ENCODE measurements at places on chromosomes 13 and 19.

DNA sequence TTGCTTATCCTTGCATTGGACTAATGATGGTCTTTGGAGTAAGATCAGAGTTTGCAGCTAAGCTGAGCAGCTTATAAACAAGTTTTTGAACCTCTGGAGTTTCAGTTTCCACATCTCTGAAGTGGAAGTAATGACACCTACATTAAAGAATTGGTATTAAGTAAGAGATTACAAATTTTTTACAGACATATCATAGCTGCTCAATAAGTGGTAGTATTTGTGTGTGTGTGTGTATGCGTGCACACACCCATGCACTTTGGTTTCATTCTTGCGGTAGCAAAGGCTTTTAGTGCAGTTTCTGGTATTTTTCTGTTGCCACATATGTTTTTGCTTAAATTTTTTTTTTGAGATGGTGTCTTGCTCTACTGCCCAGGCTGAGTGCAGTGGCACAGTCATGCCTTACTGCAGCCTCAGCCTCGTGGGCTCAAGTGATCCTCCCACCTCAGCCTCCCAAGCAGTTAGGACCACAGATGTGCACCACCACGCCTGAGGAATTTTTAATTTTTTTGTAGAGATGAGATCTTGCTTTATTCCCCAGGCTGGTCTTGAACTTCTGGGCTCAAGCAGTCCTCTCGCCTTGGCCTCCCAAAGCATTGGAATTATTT lies 4.5 kb downstream of the NAA16 start:
- no peak for DNase-seq

GRCh38 chr19:39158646-39159260 lies 33.2 kb downstream of the PAK4 start:
- no peak for DNase-seq

GRCh38 chr13:27038323-27038722 lies 133.3 kb downstream of the USP12 start:
- no peak for DNase-seq

DNA sequence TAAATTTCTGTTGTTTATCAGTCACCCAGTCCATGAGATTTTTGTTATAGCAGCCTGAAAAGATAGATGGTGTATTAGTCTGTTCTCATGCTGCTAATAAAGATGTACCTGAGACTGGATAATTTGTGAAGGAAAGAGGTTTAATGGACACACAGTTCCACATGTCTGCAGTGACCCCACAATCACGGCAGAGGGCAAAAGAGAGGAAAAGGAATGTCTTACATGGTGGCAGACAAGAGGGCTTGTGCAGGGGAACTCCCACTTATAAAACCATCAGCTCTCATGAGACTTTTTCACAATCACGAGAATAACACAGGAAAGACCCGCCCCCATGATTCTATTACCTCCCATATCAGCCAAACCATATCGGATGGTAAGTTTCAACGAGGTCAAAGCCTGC lies 309.2 kb downstream of the LIG4 start:
- DNase-seq, result no peak

- no peak for DNase-seq
These were observed at the start of gene FCGBP for GRCh38 chr19:39934584-39935363. Gene FCGBP, minus strand, starts transcription at chr19:39934634.

GRCh38 chr13:80312012-80312704 lies 28.8 kb downstream of the SPRY2 start:
- no peak for DNase-seq

DNA sequence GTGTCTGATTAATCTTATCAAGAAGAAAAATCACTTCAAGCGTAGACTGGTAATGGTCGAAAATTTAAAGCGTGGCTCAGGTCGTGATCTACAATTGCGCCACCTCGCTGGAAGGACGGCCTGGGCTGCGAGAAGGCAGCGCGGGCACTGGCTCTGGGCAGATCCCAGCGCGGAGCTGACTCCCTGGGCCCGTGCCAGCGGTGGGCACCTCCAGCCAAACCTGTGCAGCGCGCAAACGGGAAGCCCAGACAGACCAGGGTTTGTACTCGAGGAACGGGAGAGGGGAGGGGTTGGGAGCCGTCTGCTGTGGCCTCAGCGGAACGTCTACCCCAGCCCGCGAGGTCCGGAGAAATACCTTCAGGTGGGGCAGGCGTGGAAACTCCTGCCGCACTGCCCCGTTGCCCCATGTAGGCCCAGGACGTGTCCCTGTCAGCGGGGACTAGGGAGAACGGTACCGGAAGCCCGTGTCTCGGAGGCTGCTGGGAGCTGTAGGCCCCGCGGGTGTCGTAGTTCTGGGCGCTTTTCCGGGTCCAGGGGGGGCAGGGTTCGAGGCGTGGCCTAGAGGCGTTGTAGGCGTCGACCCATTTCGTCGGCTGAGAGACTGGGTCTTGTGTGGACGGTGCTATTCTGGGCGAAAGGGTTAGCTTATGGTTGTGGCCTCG lies 21.1 kb downstream of the ZNF274 start:
- no peak for DNase-seq

- no peak for DNase-seq
These were observed 49.1 kb downstream of the LMO7 start for GRCh38 chr13:75685239-75685697.

DNA sequence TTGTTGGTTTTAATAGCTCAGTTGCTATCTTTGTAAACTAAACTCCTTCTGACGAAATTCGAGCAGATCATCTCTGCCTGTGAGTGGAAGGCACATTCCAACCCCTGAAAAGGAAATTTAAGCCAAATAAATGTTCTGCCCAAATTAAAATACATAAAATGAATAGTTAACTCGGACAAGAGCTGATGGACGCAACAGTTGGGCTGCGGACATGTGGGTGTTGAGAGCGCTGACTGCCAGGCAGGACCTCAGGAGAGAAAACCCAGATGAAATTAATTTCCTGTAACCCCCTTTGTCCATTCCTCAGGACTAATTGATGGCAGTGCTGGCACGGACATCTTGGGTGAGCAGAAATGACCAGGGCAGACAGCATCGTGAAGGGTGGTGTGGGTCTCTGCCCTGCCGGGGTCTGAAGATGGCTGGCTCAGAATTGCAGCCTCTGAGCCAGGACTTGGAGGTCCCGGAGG lies 86.5 kb downstream of the TSHZ3 start:
- no peak for DNase-seq

DNA sequence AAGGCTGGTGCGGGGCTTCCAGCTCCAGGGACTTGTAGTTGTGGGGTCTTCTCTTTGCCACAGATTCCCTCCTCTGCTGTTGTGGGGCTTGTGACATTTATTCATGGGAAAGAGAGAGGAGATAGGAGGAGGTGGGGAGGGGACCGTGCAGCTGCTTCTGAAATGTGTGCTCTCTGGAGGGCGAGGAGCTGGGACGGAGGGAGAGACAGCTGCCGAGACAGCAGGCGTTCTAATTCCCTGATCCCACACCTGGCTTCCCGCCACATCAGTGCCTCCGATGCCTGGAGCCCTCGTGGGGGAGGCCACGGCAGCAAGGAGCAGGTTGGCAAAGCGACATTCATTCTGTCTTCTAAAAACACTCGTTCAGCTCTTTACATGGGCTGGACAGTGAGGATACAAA lies 164.4 kb downstream of the USP12 start:
- DNase-seq, result peak; percentile 48

- DNase-seq, result no peak
These were observed 13.5 kb upstream of the PRR19 start for GRCh38 chr19:42288387-42288786.

GRCh38 chr13:76769271-76769791 lies 116.9 kb downstream of the KCTD12 start:
- no peak for DNase-seq

DNA sequence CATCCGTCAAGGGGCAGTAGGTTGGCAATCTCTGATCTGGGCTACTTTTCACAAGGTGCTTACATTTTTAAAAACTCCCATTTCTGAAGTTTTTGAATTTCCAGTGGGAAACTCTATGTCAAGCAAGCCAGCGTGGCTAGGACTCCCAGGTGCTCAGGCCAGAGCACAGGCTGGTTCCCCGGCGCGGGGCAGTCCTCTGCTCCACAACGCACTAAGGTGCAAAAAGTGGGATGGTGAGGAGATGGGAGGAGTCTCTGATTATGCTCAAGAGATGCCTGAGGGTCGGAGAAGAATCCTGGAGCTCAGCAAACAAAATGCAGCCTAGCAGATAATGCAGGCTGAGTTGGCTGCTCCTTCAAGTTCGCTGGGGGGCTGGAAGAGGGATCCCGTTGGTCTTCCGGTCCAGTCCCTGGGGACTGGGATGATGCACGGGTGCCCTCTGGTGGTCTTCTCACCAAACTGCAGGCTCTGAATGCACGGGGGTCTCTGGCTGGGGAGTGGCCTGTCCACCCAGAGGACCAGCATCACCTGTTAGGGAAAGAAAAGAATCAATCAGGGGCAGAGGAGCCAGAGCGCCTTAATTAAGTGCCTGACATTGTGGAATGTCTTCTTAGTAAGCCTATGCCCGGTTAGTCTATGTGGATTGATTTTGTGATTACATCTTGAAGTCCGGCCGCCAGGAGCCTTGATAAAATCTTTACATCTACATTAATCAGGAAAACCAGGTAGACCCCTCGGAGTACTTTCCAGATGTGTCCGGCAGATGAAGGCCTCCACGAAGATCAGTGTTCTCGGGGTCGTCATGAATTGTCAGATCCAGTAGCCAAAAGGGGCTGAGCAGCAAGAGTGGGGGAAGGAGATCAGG lies 244.4 kb upstream of the MAB21L1 start:
- peak; percentile 9 for DNase-seq

GRCh38 chr13:74816737-74817136 lies 665.2 kb downstream of the TBC1D4 start:
- DNase-seq, result no peak

DNA sequence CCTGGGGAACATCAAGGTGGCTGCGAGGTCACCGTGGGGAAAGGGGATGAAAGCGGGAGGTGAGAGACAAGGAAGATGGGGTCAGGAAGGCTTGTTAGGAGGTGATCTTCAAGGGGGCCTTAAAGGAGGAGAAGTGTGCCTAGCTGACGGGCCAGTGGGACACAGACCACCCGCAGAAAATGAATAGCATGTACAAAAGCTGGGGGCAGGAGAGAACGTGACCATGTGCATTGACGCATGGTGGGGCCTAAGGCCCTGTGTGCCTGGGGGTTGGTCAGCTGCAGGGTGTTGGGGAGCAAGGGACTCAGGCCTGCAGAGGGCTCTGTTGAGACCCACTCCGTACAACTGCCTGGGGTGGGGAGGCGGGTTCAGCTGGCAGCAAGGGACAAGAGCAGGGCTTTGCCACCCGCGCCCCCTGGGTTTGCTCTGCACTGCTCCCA lies 5.9 kb downstream of the RAB8A start:
- no peak for DNase-seq

GRCh38 chr19:29812080-29812880 lies 489 bp downstream of the CCNE1 start:
- DNase-seq, result no peak

- no peak for DNase-seq
These were observed 6.3 kb downstream of the PMIS2 start for GRCh38 chr19:35592226-35592625.

DNA sequence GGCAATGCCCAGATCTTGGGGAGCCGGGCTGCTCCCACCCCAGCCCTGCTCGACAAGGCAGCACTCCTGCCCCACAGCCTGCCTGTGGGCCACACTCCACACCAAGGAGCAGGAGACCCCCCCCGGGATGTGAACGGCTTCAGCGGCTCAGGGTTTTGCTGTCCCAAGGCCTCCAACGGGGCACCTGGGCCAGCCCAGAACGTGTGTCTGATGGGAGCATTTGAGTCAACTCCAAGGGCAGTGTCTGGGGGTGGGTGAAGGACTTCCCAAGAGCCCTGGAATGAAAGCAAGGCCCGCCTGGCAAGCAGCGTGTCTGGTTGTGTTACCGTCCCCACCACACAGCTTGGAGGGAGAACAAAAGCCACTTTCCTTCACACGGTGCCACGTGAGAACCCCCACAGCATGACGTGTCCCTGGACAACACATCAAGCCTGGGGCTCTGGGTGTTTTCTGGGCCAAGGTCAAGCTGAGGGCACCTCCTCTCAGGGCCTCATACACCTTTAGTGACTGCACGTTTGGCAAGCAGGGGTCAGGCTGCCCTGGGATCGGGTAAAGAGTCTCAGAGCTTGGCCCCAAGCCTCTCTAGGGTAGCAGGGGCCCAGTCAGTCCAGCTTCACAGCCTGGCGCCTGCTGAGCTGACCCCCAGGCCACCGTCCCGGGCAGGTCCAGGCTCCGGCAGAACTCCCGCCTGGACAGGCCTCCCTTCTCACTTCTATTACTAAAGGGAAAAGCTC lies 6.0 kb downstream of the C13orf46 start:
- DNase-seq, result no peak

DNA sequence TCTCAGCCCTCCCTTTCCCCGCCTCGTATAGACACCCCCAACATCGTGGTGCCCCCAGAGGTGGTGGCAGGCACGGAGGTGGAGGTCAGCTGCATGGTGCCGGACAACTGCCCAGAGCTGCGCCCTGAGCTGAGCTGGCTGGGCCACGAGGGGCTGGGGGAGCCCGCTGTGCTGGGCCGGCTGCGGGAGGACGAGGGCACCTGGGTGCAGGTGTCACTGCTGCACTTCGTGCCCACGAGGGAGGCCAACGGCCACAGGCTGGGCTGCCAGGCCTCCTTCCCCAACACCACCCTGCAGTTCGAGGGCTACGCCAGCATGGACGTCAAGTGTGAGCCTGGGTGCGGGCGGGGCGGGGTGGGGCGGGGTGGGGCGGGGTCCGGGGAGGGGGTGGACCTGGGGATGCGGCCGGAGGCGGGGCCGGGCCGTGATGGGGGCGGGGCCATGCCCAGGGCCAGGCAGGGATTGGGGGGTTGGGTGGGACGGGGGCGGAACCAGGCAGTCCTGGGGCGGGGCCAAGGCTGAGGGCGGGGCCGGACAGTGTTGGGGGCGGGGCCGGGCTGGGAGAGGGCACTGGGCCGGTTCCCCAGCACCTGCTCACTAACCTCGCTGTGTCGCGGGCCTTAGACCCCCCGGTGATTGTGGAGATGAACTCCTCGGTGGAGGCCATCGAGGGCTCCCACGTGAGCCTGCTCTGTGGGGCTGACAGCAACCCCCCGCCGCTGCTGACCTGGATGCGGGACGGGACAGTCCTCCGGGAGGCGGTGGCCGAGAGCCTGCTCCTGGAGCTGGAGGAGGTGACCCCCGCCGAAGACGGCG lies 7.8 kb downstream of the MAG start:
- DNase-seq, result peak; percentile 38

DNA sequence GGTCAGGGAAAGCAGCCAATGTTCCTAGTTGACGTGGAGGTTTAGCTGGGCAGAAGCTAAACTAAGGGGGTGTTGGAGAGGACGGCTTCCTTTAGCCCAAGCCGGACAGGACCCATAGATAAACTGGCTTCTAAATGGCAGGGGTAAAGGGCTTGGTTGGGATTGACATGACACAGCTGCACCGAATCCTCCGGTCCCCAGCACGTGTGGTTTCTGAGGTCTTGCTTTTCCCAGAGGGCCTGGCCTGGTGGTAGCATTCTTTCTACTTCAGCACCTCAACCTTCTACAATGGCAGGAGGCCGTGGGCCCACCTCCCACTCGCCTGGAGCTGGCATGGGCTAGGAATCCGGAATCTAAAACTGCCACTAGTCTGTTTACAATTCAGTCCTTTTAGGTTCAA lies 163.0 kb downstream of the FGF9 start:
- DNase-seq, result no peak

All from occipital lobe (tissue), 3 donors.